A375 (cell line): ENCODE measurements at places on chromosomes 4 and X. TPM values are rescaled to one million over a fixed set of nuclear protein-coding genes. Genes with fewer than 3 reads are reported as not detected.

SSX4B gene
- total RNA-seq, result 0.53 and 1.0 TPM in 2 replicates

F11 gene
- total RNA-seq, result not detected in 2 replicates

EGF gene
- total RNA-seq, result 0.24 and 0.57 TPM in 2 replicates

PAGE2 gene
- 116 and 139 TPM in 2 replicates for total RNA-seq

OCRL gene
- total RNA-seq, result 10.1 and 11.0 TPM in 2 replicates

ADH1B gene
- total RNA-seq, result not detected in 2 replicates

DDIT4L gene
- 0.03 TPM in 1 of 2 replicates, not detected in the other for total RNA-seq

NKX6-1 gene
- total RNA-seq, result 2.0 and 2.1 TPM in 2 replicates

MYOZ2 gene
- 0.24 TPM in 1 of 2 replicates, not detected in the other for total RNA-seq

ATP8A1 gene
- 1.8 and 4.2 TPM in 2 replicates for total RNA-seq

REPS2 gene
- total RNA-seq, result 0.53 and 0.56 TPM in 2 replicates

CXCL10 gene
- not detected in 2 replicates for total RNA-seq

KIAA1210 gene
- not detected in 2 replicates for total RNA-seq

MFAP3L gene
- total RNA-seq, result 1.1 and 1.2 TPM in 2 replicates

CCKAR gene
- total RNA-seq, result not detected in 2 replicates

SUPT20HL2 gene
- total RNA-seq, result not detected in 2 replicates

SPANXA2 gene
- total RNA-seq, result 37.4 and 48.0 TPM in 2 replicates

CLRN2 gene
- not detected in 2 replicates for total RNA-seq

CXCR3 gene
- total RNA-seq, result not detected in 2 replicates

ITM2A gene
- 1.1 and 1.4 TPM in 2 replicates for total RNA-seq

COX7B2 gene
- total RNA-seq, result 0.75 and 5.8 TPM in 2 replicates
